AG20443 (cell line): ENCODE measurements at places on chromosomes 12 and 14.

- no peak for DNase-seq
Measured at GRCh38 chr12:112837629-112838197, 46.2 kb downstream of the RPH3A start.

GRCh38 chr12:106019144-106019543 is 119.6 kb downstream of the NUAK1 start:
- no peak for DNase-seq

DNA sequence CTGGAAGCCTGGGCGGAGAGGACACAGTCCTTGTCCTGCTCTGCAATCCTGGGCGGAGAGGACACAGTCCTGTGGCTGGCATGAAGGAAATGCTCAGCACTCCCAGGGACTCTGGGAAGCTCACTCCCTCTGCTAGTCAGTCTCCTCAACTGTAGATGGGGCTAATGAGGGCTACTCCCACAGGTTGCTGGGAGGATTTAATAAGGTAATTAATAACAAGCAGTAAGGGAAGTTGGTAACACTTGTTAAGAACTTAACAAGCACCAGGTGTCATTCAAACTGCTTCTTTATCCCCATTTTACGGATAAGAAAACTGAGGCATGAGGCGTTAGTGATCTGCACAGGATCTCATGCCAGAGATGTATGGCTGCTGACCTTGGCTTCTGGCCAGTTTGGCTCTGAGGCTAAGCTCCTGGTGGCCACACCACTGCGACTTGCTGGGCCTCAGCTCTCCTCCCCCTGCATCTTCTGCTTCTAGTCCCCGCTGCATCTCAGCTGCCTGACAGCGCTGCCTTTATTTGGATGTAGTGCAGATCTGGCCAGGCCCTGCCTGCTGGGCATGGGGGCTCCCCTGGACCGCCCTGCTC is 54.1 kb upstream of the BEGAIN start:
- DNase-seq: no peak

DNA sequence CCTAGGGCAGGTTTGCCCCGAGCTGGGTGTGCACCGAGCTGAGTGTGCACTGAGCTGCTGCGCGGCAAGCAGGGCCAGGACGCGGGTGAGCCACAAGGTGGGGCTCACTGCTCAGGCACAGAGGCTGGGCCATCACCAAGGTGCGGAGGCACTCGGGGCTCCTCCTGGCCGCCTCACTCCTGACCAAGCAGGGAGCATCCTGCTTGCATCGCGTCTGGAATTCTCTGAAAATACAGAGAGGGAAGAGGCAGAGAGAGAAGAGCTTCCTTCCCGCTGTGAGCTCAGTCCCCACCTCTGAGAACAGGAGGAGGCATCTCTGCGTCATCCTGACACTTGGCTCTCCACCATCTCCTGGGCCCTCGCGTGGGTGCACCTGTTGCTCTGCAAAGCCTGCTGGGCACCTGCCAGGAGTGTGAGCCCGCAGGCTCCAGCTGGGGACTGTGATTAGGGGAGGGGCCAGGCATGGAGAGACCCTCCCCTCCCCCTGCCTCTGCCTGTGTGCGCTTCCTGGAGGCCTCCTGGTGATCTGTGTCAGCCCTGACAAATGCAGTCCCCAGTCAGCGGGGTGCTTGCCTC is 116.3 kb downstream of the GLT1D1 start:
- DNase-seq: no peak

DNA sequence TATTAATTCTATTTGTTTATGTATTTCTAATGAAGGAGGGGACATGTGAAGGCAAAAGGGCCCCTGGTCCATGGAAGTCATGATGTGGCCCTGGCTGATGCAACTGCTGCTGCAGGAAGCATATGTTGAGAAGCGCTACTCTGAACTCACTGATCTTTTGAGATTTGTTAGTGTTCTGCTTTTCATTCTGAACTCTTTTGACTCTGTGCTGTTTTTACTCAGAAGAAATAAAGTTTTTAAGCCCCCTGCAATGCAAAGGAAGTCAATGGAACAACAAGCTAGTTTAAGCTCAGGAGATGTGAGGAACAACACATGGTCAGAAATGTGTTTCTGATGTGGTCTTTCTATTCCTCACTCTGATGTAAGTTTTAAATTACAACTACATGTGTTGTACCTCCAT is 88.9 kb upstream of the BTG1 start:
- no peak for DNase-seq

- no peak for DNase-seq
Measured at GRCh38 chr14:92502541-92503286, 10.9 kb upstream of the RIN3 start.

GRCh38 chr12:116552773-116553373 is 6.3 kb upstream of the MAP1LC3B2 start:
- no peak for DNase-seq

DNA sequence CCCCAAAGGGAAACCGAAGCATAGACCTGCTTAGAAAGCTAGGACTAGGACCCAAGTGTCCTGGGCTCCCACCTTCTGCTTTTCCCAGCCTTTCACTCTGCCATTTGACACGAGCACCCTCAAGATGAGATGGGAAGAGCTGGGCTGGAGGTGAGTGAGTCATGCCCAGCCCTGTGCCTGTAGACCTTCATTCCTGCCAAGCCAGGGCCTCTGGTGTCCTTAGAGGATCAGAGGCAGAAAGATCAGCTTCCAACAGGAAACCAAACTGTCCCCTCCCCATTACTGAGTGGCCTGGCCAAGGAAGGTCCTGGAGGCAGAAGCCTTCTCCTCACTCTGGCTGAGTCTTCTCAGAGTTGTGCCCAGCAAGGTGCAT is 3.5 kb downstream of the TMEM63C start:
- DNase-seq: peak; percentile 3

DNA sequence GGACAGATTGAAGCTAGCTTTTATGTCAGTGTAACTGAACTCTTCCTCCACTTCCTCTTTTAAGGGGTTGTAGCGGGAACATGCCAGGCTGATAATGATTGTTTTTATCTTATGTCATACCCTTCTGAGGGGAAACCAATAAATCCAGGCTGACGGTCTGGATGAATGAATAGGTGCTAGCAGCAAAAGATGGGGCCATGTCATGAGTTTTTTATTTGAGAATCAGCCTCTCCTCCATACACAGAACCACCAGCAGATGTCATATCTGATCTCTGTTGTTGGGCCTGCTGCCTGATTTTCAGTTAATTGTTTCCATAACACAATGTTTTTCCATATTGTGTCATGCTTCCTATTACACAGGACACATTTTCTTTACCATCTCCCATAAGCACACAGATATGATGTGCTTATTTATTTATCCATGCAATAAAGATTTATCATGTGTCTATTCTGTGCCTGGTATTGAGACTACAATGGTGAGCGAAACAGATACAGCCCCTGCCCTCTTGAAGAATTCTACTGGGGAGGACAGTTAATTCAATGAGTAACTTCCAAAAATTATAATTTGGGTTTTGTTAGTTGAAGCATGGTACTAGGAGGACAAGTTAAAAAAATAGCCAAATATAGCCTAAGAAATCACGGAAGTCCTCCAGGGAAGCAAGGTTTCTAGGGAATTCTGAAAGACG is 33.6 kb upstream of the CRY1 start:
- DNase-seq: peak; percentile 23

DNA sequence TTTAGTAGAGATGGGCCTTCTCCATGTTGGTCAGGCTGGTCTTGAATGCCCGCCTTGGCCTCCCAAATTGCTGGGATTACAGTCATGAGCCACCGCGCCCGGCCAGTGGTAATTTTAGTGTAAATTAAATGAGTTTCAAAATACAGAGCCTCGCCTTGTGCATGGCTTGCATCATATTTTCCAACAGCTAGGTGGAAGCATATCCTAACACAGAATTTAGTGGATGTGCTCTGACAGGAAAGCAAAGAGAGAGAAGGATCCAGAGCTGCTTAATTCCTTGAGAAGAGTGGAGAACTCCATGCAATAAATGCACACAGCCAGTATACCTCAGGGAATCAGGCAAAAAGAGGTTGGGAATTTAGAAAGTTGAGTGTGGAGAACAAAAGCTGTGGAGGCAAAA is 2.5 kb downstream of the OR6C2 start:
- DNase-seq: no peak

GRCh38 chr12:68779280-68779679 is 28.7 kb upstream of the MDM2 start:
- DNase-seq: no peak

GRCh38 chr12:98752726-98753125 is 107.6 kb downstream of the APAF1 start:
- peak; percentile 61 for DNase-seq

DNA sequence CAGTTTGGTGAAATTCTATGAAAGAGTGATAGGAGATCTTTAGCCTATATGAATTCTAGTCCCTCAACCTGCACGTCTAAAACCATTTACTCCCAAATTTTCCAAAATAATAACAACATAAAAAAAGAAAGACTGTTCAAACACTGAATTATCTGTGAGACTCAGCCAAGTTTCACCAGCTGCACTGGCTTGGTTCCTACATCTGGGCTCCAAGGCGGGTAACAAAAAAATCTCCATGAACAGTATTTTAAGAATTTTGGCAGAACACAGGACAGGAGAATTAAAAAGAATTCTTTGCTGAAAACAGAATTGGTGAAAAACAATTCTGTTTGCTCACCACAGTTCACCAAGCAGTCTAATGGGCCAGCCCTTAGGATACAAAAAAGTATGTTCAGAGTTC is 536.8 kb upstream of the ATP2B1 start:
- DNase-seq: no peak

- DNase-seq: peak; percentile 75
Measured at GRCh38 chr12:118060301-118061010, 523 bp downstream of the WSB2 start.

DNA sequence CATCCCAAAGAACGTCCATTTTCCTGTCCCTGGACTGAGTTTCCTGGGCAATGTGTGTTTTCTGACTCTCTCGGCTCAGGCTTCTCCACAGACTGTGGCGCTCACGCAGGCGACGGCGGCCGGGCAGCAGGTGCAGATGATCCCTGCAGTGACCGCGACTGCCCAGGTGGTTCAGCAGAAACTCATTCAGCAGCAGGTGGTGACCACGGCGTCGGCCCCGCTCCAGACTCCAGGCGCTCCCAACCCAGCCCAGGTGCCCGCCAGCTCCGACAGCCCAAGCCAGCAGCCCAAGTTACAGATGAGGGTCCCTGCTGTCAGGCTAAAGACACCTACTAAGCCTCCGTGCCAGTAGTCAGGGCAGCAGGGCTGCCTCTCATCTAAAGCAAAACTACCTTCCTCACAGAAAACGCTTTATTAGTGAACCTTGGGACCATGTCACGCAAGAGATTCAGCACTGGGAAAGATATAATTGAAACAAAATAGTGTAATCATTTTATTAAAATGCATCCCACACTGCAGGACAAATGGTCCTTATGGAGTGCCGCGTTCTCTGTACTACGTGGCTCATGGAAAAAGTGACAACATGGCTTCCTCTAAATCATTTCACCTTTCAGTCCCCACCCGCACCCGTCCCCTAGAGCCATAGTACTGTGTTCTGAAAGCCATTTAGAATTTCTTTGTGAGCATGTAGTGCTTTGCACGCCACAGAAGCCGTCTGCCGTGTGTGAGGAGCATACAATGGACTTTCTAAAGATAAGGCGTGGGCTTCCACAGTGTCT is 66.6 kb downstream of the DDX51 start:
- no peak for DNase-seq

DNA sequence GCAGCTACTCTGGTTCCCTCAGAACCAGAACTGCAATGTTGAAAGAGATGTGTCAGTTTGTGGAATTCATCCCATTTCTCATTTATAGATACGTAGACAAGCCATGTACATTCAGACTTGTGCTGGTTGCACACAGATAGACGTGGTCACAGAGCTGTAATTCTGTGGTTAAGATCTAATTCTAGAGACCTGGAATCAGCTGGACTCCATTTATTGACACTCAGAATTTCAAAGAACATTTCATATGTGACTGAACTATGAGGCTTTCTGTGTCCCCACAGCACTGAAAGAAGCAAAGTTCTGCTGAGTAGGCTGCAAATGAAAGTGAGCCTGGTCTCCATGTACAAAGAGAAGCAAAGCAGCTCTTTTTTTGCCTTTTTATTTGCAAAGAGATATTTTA is 220.2 kb upstream of the NAV3 start:
- no peak for DNase-seq

DNA sequence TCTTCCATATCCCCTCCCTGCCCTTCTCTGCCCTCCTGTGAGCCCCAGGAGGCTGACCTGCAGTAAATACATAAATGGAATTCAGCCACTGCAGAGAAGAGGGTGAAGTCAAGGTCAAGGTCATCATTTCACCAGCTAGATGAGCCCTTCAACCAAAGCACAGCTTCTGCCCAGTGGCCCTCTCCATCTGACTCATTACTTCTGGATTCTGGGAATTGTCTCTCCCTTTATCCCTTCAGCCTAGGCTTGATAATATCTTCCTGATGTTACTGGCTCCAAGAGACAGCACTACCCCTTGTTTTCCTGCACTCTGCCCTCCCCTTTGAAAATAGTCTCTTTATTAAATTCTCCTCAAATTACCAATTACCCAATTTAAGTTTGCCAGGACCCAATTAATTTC is 64.5 kb downstream of the TTC9 start:
- peak; percentile 54 for DNase-seq

- no peak for DNase-seq
Measured at GRCh38 chr12:54301428-54302048, 723 bp upstream of the NFE2 start.

DNA sequence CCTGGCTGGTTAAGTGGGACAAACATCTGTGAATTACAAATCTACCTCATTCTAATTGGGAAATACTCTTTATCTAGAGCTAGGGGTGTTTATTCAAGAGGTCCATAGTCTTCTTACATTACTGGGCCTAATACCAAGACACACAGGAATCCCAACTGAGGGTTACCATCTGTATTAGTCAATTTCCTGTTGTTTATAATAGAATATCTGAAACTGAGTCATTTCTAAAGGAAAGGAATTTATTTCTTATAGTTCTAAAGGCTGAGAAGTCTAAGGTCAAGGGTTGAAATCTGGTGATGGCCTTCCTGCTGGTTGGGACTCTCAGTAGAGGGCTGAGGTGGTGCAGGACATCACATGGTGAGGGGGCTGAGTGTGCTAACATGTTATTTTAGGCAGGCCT is 36.0 kb downstream of the RTRAF start:
- peak; percentile 69 for DNase-seq

- no peak for DNase-seq
Measured at GRCh38 chr12:14187002-14187401, 178.5 kb upstream of the ATF7IP start.

DNA sequence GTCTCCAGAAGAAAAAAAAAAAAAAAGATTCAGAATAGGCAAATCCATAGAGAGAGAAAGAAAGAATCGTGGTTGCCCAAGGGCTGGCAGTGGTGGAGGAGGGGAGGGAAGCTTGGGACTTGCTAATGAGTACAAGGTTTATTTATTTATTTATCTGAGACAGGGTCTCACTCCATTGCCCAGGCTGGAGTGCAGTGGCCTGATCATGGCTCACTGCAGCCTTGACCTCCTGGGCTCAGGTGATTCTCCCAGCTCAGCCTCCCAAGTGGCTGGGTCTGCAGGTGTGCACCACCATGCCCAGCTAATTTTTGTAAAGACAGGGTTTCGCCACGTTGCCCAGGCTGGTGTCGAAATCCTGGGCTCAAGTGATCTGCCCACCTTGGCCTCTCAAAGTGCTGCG is 9.7 kb upstream of the TNFRSF1A start:
- DNase-seq: no peak

- DNase-seq: no peak
Measured at GRCh38 chr14:93113678-93114067, 2.1 kb downstream of the ITPK1 start.
